ENCODE measurements at places on chromosomes 6 and 20. TPM values are rescaled to one million over a fixed set of nuclear protein-coding genes. Genes with fewer than 3 reads are reported as not detected.

GRCh38 chr6:148296771-148297170 is 45.9 kb upstream of the SASH1 start:
- DNase-seq = no peak
- H3K36me3 ChIP-seq = no peaks in the 10 kb centered on the region
- no peaks in the 10 kb centered on the region for H3K4me1 ChIP-seq
- no peak overlapping the region for H3K27ac ChIP-seq

DNA sequence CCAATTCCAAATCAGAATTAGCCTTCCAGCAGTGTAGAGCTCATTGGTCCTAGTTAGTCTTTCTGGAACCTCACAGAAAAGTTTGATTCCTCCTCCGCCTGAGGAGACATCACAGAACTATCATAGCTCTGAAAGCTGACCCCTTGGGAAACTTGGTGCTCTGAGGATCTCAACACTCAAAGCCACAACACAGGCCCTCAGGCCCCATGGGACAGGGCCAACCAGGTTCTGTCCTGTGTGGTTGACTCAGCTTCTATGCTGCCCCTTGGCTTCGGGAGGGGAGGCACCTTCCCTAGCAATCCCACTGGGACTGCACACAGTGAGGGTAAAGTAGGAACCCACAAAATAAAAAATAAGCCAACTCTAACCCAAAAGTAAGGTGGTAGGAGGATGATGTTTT is 237.5 kb upstream of the ECI2 start:
- no peak overlapping the region for H3K27ac ChIP-seq
- no peaks in the 10 kb centered on the region for H3K4me1 ChIP-seq
- no peak overlapping the region for H3K4me3 ChIP-seq
- DNase-seq = no peak
- H3K36me3 ChIP-seq = no peaks in the 10 kb centered on the region

DNA sequence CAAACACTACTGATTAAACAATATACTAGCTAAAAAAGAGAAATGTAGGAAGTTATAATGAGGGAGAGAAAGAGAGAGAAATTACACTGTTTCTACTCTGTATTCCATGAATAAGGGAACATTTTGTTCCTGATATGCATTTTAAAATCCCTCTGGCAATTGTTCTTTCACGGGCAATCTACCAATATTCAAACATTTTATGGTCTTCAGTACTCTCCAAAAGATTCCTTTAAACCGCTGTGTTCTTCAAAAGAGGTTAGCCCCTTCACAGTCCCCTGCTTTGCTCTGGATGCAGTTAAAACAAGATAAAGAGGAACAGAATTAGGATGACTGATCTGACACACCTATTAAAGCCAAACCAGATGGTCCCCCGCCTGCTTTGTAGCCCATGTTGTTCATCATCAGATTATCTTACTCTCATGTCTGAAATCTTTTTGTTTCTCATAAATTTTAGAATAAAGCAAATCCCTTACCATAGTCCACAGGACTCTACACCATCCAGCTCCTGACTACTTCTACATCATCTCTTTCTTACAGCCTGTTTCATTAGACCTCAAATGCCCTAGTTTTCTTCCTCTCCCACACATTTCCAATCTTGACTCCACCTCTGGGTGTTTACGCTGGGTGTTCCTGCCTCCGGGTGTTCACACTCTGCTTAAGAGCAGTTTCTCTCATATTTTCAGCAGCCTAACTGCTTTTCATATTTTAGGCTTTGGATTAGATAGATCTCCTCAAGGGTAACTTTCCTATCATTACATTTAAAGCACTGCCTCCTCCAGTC is 399.7 kb downstream of the COL12A1 start:
- no peak for DNase-seq
- H3K4me1 ChIP-seq = no peaks in the 10 kb centered on the region
- H3K27ac ChIP-seq = no peak overlapping the region
- no peaks in the 10 kb centered on the region for H3K36me3 ChIP-seq
- no peaks in the 10 kb centered on the region for H3K27me3 ChIP-seq

DNA sequence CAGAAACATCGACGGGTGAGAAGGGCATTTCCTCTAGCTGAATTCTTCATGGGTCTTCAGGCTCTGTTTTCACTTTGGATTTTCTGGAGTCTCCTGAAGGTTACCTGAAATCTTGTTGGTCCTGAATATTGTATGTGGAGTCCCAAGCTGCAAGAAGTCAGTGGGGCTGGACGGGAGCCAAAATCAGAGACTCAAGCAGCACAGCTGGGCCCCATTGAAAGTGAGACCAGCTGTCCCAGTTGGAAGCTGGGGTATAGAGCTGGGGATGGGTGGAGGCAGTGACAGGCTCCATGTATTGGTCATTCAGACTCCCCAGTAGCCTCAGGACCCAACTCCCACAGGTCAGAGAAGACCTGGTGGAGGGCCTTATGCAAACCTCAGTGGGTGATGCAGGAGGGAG is 111.3 kb upstream of the MLN start:
- no peaks in the 10 kb centered on the region for H3K27me3 ChIP-seq
- H3K4me3 ChIP-seq = no peak overlapping the region
- no peaks in the 10 kb centered on the region for H3K4me1 ChIP-seq
- H3K36me3 ChIP-seq = no peaks in the 10 kb centered on the region
- DNase-seq = no peak
- H3K27ac ChIP-seq = no peak overlapping the region

DNA sequence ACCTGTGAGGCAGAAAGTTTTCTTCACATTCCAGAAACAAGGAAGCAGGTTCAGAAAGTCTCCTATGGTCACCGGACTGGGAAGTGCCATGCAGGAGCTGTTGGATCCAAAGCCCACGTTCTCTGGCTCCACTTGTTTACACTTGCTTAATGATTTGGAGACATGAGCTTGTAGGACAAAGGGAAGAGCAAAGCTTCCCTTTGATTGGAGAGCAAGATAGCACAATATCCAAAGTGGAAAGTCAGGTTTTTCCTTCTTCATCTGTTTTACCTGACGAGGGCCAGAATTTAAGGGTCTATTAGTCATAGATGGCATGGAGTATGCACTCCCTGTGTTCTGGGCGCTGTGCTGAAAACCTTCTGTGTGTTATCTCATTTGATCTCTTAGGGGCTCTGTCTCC is 81.2 kb downstream of the PDE7B start:
- no peak overlapping the region for H3K27ac ChIP-seq
- no peaks in the 10 kb centered on the region for H3K4me1 ChIP-seq
- H3K27me3 ChIP-seq = no peaks in the 10 kb centered on the region
- no peaks in the 10 kb centered on the region for H3K36me3 ChIP-seq
- no peak for DNase-seq

GRCh38 chr6:17610835-17611234 is 10.7 kb downstream of the FAM8A1 start:
- DNase-seq = no peak
- H3K27me3 ChIP-seq = no peaks in the 10 kb centered on the region
- peaks cover 21% of the 10 kb centered on the region for H3K36me3 ChIP-seq
- no peaks in the 10 kb centered on the region for H3K4me1 ChIP-seq

GRCh38 chr6:160163912-160164311 is 42.3 kb downstream of the SLC22A1 start:
- no peak for DNase-seq
- H3K4me3 ChIP-seq = no peak overlapping the region
- H3K4me1 ChIP-seq = peaks cover 4% of the 10 kb centered on the region
- no peaks in the 10 kb centered on the region for H3K27me3 ChIP-seq

Gene NOX3
- total RNA-seq = not detected

Gene ACOT8
- 37.3 TPM for total RNA-seq

Gene TDP2
- 51.6 TPM for total RNA-seq

All from H1 (cell line).